ENCODE measurements at places on chromosomes 5 and 9.

DNA sequence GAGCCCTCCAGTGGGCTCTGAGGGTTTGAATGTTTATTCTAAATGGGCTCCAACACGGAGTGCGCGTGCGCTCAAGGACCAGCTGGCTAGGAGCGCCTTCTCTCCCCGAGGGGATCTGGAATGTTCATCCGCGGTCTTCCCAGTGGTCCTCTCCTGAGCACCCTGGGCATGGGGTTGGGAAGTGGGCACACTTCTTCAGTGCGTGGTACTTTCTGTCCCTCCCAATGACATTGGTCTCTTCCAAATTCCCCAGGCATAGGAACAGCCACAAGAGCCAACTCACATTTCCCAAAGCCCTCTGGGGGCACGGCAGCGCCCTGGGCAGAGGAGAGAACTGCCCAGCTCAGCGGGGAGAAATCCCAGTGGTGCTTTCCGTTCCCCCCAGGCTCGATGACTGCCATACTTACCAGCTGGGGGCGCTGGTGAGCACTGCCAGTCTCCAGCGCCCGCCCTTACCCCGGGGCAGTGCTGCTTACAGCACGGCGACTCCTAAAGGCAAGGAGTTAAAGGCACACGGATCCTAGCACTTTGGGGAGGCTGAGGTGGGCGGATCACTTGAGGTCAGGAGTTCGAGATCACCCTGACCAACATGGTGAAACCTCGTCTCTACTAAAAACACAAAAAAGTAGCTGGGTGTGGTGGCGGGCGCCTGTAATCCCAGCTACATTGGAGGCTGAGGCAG, 29.9 kb upstream of the OBP2B start:
- no peaks in the 10 kb centered on the region for H3K36me3 ChIP-seq
- H3K4me3 ChIP-seq, result peak overlapping the region; percentile 47
- peaks cover 44% of the 10 kb centered on the region for H3K4me1 ChIP-seq

DNA sequence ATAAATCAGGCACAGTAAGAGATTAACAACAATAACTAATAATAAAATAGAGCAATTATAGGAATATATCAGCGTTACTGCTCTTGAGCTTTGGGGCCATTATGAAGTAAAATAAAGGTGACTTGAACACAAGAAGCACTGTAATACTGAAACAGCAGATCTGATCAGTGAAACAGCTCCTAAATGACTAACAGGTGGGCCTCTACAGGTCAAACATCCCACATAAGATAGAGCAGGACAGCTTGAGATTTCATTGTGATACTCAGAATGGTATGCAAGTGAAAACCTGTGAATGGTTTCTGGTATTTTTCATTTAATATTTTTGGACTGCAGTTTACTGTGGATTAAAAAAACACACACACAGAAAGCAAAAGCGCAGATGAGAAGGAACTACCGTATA, 24.0 kb upstream of the MAP3K1 start:
- no peaks in the 10 kb centered on the region for H3K4me1 ChIP-seq
- H3K27me3 ChIP-seq, result no peaks in the 10 kb centered on the region
- H3K4me3 ChIP-seq, result no peak overlapping the region
- no peak overlapping the region for H3K27ac ChIP-seq
- DNase-seq, result no peak

DNA sequence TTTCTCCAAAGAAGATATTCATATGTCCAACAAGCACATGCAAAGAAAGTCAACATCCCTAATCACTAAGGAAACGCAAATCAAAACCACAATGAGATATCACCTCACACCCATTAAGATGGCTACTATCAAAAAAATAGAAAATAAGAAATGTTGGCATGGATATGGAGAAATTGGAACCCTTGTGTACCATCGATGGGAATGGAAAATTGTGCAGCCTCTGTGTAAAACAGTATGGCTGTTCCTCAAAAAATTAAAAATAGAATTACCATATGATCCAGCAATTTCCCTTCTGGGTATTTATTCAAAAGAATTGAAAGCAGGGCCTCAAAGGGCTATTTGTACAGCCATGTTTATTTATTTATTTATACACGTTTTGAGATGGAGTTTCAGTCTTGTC, 43.0 kb upstream of the HRH2 start:
- H3K36me3 ChIP-seq, result no peaks in the 10 kb centered on the region
- DNase-seq, result no peak
- H3K27ac ChIP-seq, result no peak overlapping the region
- no peaks in the 10 kb centered on the region for H3K4me1 ChIP-seq
- no peak overlapping the region for H3K4me3 ChIP-seq

DNA sequence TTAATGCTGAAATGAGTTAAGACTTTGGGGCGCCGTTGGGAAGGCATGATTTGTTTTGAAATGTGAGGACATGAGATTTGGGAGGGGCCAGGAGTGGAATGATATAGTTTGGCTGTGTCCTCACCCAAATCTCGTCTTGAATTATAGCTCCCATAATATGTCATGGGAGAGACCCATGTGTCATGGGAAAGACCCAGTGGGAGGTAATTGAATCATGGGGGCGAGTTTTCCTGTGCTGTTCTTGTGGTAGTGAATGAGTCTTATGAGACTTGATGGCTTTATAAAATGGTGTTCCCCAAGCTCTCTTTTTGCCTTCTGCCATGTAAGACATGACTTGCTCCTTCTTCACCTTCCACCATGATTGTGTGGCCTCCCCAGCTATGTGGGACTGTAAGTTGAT, 5.1 kb downstream of the SLC25A48 start:
- peaks cover 22% of the 10 kb centered on the region for H3K27me3 ChIP-seq
- no peak overlapping the region for H3K4me3 ChIP-seq
- H3K4me1 ChIP-seq, result peaks cover 4% of the 10 kb centered on the region

GRCh38 chr5:94992325-94992724, 292.6 kb downstream of the MCTP1 start:
- no peaks in the 10 kb centered on the region for H3K4me1 ChIP-seq
- no peak overlapping the region for H3K4me3 ChIP-seq
- no peaks in the 10 kb centered on the region for H3K36me3 ChIP-seq
- no peak overlapping the region for H3K27ac ChIP-seq
- DNase-seq, result no peak

GRCh38 chr5:145629047-145629446, 206.1 kb downstream of the PRELID2 start:
- H3K4me1 ChIP-seq, result no peaks in the 10 kb centered on the region
- H3K27ac ChIP-seq, result no peak overlapping the region
- no peak for DNase-seq
- no peaks in the 10 kb centered on the region for H3K27me3 ChIP-seq
- no peak overlapping the region for H3K4me3 ChIP-seq

- no peaks in the 10 kb centered on the region for H3K36me3 ChIP-seq
- peaks cover 36% of the 10 kb centered on the region for H3K4me1 ChIP-seq
- H3K27me3 ChIP-seq, result no peaks in the 10 kb centered on the region
- no peak overlapping the region for H3K27ac ChIP-seq
Measured at GRCh38 chr5:151251001-151251551, 1.9 kb upstream of the GM2A start.

DNA sequence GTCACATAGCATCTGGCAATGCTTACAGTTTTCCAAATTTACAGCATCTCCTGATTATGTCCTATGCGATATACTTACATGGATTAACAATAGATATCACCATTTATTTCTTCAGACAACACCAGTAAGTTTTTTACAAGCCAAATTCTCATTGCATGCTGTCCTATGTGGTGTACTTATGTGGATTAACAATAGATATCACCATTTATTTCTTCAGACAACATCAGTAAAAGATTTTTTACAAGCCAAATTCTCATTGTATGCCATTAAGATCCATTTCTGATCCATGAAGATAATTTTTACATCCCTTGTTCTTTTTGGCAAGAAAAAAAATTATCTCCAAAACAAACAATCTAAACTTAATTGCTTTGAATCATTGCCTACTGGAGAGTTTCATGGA, 340.9 kb downstream of the KCNN2 start:
- no peak overlapping the region for H3K27ac ChIP-seq
- H3K4me1 ChIP-seq, result no peaks in the 10 kb centered on the region
- no peak for DNase-seq
- no peaks in the 10 kb centered on the region for H3K36me3 ChIP-seq
- no peaks in the 10 kb centered on the region for H3K27me3 ChIP-seq

GRCh38 chr9:36007316-36007708, 29.4 kb upstream of the RECK start:
- H3K27me3 ChIP-seq, result no peaks in the 10 kb centered on the region
- DNase-seq, result no peak
- H3K4me3 ChIP-seq, result no peak overlapping the region
- H3K4me1 ChIP-seq, result no peaks in the 10 kb centered on the region
- no peak overlapping the region for H3K27ac ChIP-seq

- H3K27ac ChIP-seq, result no peak overlapping the region
- no peak for DNase-seq
- no peaks in the 10 kb centered on the region for H3K36me3 ChIP-seq
- H3K27me3 ChIP-seq, result no peaks in the 10 kb centered on the region
- H3K4me1 ChIP-seq, result peaks cover 32% of the 10 kb centered on the region
Measured at GRCh38 chr5:172234031-172234430, 40.1 kb downstream of the EFCAB9 start.

- H3K4me1 ChIP-seq, result no peaks in the 10 kb centered on the region
- DNase-seq, result no peak
- no peak overlapping the region for H3K27ac ChIP-seq
- H3K36me3 ChIP-seq, result no peaks in the 10 kb centered on the region
- H3K27me3 ChIP-seq, result no peaks in the 10 kb centered on the region
Measured at GRCh38 chr5:19837536-19838174, 150.3 kb downstream of the CDH18 start.

- peak overlapping the region; percentile 6 for H3K27ac ChIP-seq
- DNase-seq, result no peak
- H3K4me3 ChIP-seq, result no peak overlapping the region
- no peaks in the 10 kb centered on the region for H3K27me3 ChIP-seq
Measured at GRCh38 chr9:110521206-110521605, 58.3 kb downstream of the SVEP1 start.

GRCh38 chr9:8579661-8580060, 780.1 kb upstream of the DMAC1 start:
- H3K4me3 ChIP-seq, result no peak overlapping the region
- DNase-seq, result no peak
- H3K36me3 ChIP-seq, result no peaks in the 10 kb centered on the region
- H3K27ac ChIP-seq, result no peak overlapping the region
- H3K4me1 ChIP-seq, result no peaks in the 10 kb centered on the region
- H3K27me3 ChIP-seq, result no peaks in the 10 kb centered on the region

- no peaks in the 10 kb centered on the region for H3K36me3 ChIP-seq
- H3K4me1 ChIP-seq, result no peaks in the 10 kb centered on the region
- H3K27ac ChIP-seq, result no peak overlapping the region
- H3K27me3 ChIP-seq, result peaks cover under 1% of the 10 kb centered on the region
- no peak for DNase-seq
Measured at GRCh38 chr5:133397990-133398645, 214.2 kb downstream of the FSTL4 start.

All from heart right ventricle (tissue), 16 donors.